ENCODE measurements at places on chromosomes 3 and 15.

- no peaks in the 10 kb centered on the region for H3K36me3 ChIP-seq
- no peaks in the 10 kb centered on the region for H3K4me1 ChIP-seq
- H3K27me3 ChIP-seq = no peaks in the 10 kb centered on the region
- H3K4me3 ChIP-seq = no peak overlapping the region
Measured at GRCh38 chr3:165259541-165260193, 63.5 kb upstream of the SLITRK3 start.

DNA sequence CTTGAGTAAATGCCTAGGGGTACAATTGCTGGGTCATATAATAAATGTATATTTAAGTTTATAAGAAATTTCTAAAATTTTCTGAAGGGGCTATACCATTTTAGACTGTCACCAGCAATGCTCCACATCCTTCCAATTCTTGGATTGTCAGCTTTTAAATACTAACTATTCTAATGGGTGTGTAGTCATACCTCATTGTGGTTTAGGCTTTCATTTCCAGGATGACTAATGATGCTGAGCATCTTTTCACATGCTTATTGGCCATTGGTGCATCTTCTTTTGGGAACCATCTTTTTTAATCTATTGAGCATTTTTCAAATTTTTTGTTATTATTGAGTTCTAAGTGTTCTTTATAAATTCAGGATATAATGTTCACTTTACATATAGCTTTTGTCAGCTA is 52.5 kb upstream of the CORO2B start:
- H3K36me3 ChIP-seq = no peaks in the 10 kb centered on the region
- no peak for DNase-seq
- H3K4me3 ChIP-seq = no peak overlapping the region
- no peaks in the 10 kb centered on the region for H3K4me1 ChIP-seq

GRCh38 chr15:62940755-62941361 is 101.7 kb upstream of the TPM1 start:
- H3K27me3 ChIP-seq = no peaks in the 10 kb centered on the region
- H3K27ac ChIP-seq = peak overlapping the region; percentile 46
- DNase-seq = peak; percentile 53
- H3K4me3 ChIP-seq = no peak overlapping the region
- no peaks in the 10 kb centered on the region for H3K4me1 ChIP-seq

DNA sequence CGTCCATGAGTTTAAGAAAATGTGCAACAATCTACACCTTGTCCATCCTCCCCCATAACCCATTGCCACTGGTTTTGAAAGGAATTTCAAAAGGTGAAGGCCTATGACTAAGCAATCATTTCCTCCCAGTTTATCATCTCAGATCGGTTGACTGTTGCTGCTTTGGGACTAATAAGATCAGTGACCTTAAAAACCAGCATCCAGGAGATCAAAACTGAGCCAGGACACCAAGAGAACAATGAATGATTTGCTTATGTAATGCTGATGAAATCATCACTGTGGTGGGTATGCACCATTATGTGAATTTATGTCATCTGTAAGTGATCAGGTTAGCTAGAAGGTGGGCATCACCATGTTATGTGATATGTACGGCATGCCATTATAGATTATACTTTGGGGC is 195.5 kb downstream of the SSR3 start:
- no peaks in the 10 kb centered on the region for H3K4me1 ChIP-seq
- DNase-seq = no peak
- H3K27ac ChIP-seq = no peak overlapping the region
- no peaks in the 10 kb centered on the region for H3K36me3 ChIP-seq

DNA sequence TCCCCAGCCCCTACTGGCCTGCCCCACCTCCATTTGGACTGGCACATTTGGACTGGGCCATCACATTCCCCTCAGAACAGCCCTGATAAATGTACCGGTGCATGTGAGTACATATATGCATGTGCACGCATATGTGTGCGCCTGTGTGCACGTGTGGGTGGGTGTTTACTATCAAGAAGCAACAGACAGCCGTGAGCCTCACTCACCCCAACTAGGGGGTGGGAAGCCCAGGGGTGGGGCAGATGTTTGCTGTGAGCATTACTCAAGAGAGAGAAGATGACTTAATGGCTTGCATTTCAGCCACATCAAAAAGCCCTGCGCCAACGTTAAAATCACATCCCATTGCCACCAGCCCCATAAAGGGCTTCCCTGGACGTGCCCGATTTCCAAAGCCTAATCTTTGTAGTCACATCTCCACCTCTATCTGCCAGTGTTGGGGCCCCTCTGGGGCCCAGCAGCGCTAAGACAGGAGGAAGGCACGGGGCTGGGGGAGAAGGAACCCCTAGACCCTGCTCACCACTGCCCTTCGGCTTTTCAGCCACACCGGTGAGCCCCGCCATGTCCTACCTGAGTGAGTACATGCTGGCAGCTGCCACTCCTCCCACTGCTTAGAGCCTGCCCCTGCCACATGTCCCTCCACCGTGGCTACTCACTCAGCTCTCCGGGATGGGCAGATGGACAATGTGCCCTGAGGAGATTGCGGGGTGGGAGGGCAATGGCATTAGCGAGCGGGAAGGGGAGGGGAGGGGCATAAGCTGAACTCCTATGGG is 10.9 kb downstream of the ITIH3 start:
- DNase-seq = no peak
- no peaks in the 10 kb centered on the region for H3K36me3 ChIP-seq
- no peak overlapping the region for H3K4me3 ChIP-seq
- no peaks in the 10 kb centered on the region for H3K4me1 ChIP-seq

GRCh38 chr15:39936187-39936586 is 2.3 kb downstream of the EIF2AK4 start:
- DNase-seq = no peak
- no peaks in the 10 kb centered on the region for H3K36me3 ChIP-seq
- H3K27ac ChIP-seq = no peak overlapping the region
- H3K4me3 ChIP-seq = no peak overlapping the region
- peaks cover 3% of the 10 kb centered on the region for H3K4me1 ChIP-seq
